ENCODE measurements at places on chromosomes 1 and 21. TPM values are rescaled to one million over a fixed set of nuclear protein-coding genes. Genes with fewer than 3 reads are reported as not detected.
A peak's percentile ranks its signal among the peaks of the same experiment; 100 is the strongest.

- DNase-seq: no peak
Measured at GRCh38 chr1:226417830-226418546, 10.1 kb upstream of the PARP1 start.

- peak; percentile 72 for DNase-seq
Measured at GRCh38 chr1:109201123-109201703, 12.5 kb upstream of the SARS1 start.

DNA sequence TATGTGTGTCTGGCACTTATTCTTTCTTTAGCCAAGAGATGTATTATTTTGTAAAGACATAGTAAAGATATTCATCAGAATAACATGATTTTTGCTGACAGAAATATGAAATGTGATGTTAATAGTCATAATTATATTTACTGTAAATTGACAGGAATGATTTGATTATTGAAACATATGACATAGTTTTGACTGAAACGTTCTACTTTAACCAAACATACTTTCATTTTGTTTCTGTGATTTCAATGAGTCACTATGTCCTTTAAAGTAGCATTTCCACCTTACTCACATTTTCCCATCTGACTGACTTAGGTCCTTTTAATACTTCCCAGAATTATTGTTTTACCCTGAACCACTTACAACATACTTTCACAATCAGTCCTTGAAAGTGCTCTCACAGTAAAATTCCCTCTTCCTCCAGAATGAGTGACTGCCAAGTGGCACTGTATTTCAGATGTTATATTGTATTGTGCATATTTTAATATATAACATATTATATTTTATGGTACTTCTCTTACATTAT lies 437.9 kb downstream of the NCAM2 start:
- DNase-seq: no peak

GRCh38 chr1:47382399-47382983 lies 33.6 kb upstream of the FOXE3 start:
- no peak for DNase-seq

DNA sequence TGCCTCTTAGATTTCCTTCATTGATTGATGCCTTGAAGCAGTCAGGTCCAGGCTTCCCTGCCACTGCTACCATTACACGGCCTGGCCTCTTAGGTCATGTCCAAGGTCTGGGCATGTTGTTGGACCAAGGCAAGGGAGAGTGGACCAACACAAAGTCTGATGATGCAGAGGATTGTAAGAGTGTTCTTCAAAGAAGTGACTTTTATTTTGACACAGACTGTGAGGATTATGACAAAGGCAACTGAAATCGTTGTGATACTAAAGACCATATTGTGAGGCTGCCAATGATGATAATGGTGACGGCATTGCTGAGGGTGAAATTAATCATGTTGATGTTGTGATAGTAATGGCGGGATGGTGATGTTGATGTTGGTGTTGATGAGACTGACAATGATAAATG lies 149.5 kb downstream of the GRIK3 start:
- DNase-seq: no peak

GRCh38 chr1:195697130-195697529 lies 911.1 kb downstream of the KCNT2 start:
- DNase-seq: no peak

DNA sequence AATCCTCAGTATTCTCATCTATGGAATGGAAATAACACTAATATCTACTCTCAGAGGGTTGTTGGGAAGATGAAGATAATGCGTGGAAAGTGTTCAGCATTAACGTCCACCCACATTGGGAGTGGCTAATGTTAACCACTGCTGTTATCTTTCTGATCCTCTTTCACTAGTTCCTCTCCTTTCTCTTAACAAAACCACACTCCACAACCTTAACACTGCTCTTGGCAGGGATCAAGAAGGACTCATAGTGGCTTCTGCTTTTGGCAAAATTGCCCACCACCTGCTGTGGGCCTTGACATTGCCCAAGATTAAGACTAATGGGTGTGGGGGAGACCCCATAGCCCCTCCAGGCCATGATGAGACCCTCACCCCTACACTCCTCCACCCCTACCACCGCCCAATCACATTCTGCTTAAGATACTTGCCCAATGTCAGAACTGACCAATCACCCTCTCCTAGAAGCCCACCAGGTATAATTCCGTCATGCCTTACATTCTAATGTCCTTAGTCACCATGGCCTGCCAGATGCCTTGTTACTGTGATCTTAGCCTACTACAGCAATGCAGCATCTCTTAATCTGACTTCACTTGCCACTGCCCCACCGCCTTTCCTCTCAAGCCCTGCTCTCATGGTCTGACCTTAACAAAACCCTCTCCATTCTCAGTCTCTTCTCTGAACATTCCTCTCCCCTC lies 27.1 kb downstream of the DHCR24 start:
- no peak for DNase-seq

DNA sequence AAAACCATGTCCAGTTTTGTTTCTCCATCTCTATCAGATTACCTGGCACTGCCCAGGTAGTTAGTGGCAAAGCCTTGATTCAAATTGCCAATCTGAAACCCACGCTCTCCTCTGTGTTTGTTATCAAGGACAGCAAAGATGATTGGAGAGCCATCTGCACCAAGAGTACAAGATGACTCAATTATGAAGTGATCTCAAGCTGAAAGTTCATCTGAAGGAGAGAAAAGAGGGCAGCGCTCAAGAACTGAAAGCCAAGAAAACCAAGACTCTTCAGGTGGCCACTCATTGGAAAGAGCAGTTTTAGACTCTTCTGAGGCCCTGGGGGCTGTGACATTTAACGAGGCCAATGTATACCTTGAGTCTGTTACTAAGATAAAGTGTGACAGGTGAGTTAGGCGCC lies 13.8 kb downstream of the RXRG start:
- no peak for DNase-seq

- no peak for DNase-seq
Measured at GRCh38 chr1:178046591-178047270, 47.2 kb upstream of the RASAL2 start.

DNA sequence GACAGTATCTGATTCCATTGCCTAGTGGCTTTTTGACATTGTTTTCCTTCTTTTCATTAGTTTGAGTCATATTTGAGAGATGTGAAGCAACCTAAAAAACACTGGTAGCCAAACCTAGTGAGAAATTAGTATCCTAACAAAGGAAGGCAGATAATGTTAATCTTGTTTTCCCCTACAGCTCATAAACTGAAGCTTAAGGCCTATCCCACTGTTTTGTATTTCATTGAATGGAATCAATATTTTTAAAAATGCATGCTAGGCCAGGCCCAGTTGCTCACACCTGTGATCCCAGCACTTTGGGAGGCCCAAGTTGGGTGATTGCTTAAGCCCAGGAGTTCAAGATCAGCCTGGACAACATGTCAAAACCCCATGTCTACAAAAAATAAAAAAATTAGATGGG lies 1.2 kb downstream of the CR1L start:
- no peak for DNase-seq

DNA sequence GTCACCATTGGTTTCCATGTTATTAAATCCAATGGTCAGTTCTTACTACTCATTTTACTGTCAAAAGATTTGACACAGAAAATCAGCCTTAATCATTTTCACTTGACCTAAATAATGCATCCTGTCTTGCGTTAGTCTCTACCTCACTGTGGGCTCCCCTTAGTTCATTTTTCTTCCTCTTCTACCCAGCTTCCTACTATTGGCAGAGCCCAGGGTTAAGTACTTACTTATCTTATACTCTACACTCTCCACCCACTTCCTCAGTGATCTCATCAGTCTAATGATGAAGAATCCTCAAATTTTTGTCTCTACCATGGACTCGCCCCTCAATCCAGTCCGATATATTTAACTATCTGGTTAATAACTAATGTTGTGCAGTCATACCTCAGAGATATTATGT lies 735.9 kb downstream of the KCNT2 start:
- DNase-seq: no peak

- no peak for DNase-seq
Measured at GRCh38 chr1:9164532-9164900, 35.6 kb upstream of the GPR157 start.

DNA sequence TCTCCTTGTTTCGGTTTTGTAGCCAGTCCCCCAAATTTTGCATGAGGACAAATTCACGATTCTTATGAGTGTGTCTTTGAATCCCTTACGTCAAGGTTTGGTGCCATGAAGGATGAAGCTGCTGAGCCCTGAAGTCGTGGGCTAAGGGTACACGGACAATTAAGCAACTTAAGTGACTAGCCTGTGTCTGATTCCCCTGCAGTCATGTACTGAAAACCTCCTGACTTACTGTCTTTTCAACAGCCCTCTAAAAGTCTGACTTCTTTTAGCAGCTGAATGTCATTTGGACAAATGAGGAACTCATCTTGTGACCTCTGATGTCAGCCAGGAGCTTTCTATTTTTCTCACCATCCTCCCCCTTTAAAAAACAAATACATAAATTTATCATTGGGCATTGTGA lies 27.1 kb upstream of the C1orf105 start:
- DNase-seq: peak; percentile 75

DNA sequence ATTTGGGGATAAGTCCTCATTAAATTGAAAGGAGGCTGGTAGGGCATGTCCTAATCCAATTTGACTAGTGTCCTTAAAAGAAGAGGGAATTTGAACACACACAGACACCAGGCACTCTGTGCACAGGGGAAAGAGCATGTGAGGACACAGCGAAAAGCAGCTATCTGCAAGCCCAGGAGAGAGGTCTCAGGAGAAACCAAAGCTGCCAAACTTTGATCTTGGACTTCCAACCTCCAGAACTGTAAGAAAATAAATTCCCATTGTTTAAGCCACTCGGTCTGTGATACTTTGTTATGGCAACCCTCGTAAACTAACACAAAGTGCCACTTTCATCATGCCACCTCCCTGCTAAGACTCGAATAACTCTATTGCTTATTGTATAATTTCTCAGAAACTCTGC lies 13.8 kb downstream of the PLA2G4A start:
- DNase-seq: peak; percentile 30

DNA sequence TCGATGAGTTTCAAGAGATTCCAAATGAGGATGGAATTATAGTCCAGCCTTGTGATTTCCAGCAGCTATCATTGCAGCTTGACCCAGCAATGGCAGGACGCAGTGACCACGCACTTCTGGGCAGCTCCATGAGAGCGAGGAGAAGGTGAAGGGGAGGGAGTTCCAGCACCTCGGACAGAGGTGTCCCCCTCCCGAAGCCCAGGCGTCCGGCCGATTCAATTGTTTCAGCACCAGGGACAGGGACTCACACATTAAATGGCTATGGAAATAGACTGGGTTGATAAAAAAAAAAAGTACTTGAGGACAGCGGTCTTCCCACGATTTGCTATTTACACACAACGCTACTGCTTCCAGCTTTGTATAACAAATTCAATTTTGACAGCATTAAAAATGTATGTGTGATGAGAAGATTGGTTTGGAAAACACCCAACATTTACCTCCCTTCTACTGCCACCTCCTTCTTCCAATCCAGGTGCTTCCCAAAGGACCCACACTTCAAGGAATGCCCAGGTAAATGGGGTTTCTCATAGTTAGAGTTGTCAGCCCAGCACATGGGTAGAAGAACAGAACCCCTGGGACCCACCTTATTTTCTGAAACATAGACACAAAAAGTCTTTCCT lies 71.8 kb downstream of the DISP3 start:
- DNase-seq: peak; percentile 68

DNA sequence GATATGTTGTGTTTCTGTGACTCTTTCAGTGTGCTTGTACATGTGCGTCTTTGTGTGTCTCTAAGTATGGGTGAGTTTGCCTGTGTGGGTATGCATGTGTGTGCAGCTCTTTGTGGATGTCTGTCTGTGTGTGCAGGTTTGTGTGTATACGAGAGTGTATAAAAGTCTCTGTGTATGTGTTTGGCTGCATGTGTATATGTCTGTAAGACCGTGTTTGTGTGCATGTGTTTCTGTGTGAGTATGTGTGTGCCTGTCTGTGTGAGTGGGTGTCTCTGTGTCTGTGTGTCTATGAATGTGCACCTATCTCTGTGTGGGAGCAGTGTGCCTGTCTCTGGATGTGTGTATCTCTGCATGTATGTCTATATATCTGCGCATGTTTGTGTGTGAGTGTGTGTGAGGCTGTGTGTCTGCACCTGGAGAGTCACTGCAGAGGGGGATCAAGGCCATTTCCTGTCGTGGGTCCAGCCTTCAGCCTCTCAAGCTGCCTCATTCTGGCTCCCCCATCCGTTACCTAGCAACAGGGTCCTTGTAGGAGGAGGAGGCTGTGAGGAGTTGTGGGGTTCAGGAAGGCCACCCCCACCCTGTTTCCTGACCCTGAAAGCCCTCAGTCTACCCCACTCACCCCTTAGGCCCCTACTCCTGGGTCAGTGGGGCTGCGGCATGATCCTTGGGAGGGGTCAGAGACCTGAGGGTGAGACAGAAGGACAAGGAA lies 10.4 kb downstream of the FGR start:
- DNase-seq: no peak

DNA sequence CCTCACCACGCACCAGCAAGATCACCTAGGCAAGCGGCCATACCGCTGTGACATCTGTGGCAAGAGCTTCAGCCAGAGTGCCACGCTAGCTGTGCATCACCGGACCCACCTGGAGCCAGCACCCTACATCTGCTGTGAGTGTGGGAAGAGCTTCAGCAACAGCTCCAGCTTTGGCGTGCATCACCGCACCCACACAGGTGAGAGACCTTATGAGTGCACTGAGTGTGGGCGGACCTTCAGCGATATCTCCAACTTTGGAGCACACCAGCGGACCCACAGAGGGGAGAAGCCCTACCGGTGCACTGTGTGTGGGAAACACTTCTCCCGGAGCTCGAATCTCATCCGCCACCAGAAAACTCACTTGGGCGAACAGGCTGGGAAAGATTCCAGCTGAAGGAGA lies 5.0 kb downstream of the ZNF691 start:
- no peak for DNase-seq

DNA sequence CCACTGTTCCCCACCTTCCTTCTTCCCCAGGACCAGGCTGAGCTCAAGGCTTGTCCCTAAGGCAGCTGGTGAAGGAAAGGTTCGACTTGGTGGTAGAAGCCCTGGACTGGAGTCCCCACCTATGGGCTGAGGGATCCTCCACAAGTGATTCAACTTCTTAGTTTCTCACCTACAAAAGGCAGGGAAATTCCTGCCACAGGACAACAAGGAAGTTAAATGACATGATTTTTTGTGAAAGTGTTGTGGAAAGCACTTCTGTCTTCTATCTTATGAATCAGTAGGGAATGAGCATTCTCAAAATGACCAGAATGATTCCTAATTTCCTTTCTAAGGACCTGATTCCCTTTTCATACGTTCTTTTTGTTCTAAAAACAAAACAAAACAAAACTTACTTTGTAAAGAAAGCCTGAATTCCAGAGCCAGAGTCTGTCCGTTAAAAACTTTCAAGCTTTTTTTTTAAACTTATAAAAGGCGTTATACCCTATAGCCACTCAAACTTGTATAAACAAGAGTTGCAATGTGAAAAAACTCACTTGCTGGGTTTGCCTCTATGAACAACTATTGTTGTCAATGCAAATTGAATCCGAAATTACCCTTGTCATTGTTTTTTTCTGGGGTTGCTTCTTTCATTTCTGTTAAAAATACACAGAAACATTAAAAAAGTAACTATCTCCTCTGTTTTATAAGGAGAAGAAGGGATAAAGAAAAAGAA lies 12.2 kb downstream of the KCNJ15 start:
- no peak for DNase-seq

Gene TMOD4
- total RNA-seq: 1.2 TPM

Gene INAVA
- not detected for total RNA-seq

Gene TUFT1
- total RNA-seq: 4.2 TPM

Gene GPR37L1
- total RNA-seq: not detected

Gene STRIP1
- 35.5 TPM for total RNA-seq

Gene OR6P1
- total RNA-seq: not detected

Gene TNFRSF1B
- total RNA-seq: 5.0 TPM

Gene OXCT2
- 0.24 TPM for total RNA-seq

Gene CXADR
- 25.9 TPM for total RNA-seq

Gene IFI44
- total RNA-seq: 0.66 TPM

Gene KRTAP21-1
- total RNA-seq: not detected

Gene DNTTIP2
- 40.9 TPM for total RNA-seq

Gene CYP4Z1
- not detected for total RNA-seq

Gene SLC16A4
- 93.8 TPM for total RNA-seq

Gene C1orf74
- total RNA-seq: 4.8 TPM

Gene SIK1
- 3.2 TPM for total RNA-seq
